ENCODE measurements at places on chromosomes 12 and 14.

- no peak for DNase-seq
Measured at GRCh38 chr12:56645201-56645716, 525 bp downstream of the ATP5F1B start.

GRCh38 chr12:52813885-52814709 is at the start of gene KRT4:
TSS of gene KRT4 (minus strand) at chr12:52814116. CDS start at chr12:52814058, 58 bp downstream.
- no peak for DNase-seq

DNA sequence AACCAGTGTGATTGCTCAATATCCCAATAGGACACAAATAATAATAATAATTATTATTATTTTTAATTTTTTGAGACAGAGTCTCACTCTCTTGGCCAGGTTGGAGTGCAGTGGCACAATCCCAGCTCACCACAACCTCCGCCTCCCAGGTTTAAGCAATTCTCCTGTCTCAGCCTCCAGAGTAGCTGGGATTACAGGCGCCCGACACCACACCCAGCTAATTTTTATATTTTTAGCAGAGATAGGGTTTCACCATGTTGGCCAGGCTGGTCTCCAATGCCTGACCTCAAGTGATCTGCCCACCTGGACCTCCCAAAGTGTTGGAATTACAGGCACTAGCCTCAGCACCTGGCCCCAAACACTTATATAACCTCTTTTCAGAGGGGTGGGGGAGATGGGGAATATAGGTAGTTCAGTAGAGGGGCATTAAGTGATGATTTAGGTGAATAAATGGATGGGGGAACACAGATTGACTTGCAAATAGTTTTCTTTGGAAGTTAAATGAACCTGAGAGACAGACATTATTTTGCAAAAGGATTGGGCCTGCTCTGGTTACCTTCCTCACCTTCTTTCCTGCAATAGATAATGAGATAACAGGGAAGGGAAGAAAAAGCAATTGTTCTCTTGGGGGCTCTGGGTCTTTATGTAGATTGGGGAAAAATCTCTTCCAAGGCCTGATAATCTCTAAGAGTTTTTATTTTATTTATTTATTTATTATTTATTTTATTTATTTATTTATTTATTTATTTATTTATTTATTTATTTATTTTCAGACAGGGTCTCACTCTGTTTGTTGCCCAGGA is 57.7 kb downstream of the RESF1 start:
- DNase-seq, result no peak

- no peak for DNase-seq
Measured at GRCh38 chr14:48731260-48731659, 854.9 kb downstream of the RPS29 start.

DNA sequence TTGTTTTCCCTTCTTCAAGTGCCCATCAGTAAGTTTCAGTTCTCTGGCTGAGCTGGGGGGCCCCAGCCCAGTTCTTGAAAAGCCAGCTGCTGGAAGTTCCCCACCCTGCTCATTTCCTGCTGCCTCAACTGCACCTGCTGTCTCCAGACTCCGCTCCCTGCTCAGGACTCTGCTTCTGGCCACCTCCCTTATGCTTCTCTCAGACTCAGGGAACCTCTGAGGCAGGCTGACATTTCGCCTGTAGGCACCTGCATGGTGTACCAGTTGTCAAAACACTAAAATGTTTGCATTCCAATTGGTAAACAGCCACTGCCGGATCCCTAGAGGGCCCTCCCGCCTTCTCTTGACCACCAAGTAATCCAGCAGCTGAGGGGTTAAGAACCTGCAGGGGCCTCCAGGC is 136.5 kb upstream of the VRK1 start:
- no peak for DNase-seq

DNA sequence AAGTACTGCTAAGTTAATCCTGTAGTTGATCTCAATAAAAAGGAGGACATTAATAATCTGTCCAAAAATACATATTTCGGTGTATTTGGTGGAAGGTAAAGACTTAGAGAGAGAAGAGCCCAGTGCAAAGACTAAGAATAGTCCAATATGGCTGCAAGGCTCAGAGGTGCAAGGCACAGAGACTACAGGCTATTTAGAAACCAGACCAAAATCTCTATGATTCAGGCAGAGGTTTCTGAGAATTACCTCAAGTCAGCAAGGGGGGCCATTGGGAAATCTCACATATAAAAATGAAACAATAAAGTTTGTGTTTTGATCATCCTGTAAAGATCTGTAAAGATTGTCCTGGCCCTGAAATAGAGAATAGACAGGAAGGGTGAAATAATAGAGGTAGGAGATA is 1173.0 kb downstream of the VRK1 start:
- no peak for DNase-seq

DNA sequence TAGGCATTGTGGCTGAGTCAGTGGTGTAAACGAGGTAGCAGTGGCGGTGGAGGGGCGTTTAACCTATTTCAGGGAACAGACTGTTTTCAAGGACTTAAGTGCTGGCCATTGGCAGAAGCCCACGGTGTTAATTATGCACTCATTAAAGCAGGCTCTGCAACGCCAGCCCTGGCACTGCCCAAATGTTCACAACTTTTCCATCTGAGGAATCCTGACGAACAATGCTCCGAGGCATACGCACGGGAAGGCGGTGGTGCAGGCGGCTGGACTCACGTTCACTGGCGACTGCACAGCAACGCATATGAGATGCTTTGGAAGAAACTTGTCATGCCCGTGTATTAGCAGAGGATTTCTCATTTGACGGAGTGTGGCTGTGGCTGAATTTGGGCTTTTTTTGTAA is 70.6 kb upstream of the SLC24A4 start:
- DNase-seq, result no peak

GRCh38 chr12:119838826-119839600 is 38.1 kb downstream of the CIT start:
- no peak for DNase-seq

DNA sequence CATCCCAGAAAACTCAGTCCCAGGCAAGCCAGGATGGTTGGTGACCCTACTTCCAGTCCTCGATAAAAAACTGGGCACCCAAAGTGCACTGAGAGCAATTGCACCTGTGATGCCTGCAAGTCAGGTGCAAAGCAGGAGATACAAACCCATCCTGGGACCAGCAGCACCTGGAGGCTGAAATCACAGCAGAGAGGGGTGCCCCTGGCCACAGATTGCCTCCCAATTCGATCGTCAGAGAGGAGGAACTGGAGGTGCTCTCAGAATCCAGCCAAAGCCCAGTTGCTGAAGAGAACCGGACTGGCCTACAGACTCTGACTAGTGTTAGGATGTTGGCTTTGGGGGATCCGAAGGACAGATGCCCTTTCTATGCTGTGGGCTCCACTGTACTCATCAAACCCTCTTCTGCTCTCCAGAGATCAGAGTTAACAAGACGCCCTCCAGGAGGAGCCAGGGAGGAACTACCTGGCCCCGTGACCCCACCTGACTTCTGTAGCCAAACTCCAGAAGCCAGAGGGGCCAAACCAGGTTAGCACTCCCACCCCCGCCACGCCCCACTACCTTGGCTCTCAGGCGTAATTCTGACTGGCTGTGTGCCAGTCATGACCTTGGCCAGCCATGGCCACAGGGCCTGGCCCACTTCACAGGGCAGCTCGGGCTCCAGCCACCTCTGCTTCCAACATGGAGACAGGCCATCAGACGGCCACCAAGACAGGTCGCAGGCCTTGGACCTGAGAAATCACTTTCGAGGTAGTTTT is 284.5 kb upstream of the RTL1 start:
- no peak for DNase-seq

- no peak for DNase-seq
Measured at GRCh38 chr14:102089621-102090343, 2.9 kb upstream of the HSP90AA1 start.

- no peak for DNase-seq
Measured at GRCh38 chr12:122333142-122334087, 67.1 kb upstream of the VPS33A start.

DNA sequence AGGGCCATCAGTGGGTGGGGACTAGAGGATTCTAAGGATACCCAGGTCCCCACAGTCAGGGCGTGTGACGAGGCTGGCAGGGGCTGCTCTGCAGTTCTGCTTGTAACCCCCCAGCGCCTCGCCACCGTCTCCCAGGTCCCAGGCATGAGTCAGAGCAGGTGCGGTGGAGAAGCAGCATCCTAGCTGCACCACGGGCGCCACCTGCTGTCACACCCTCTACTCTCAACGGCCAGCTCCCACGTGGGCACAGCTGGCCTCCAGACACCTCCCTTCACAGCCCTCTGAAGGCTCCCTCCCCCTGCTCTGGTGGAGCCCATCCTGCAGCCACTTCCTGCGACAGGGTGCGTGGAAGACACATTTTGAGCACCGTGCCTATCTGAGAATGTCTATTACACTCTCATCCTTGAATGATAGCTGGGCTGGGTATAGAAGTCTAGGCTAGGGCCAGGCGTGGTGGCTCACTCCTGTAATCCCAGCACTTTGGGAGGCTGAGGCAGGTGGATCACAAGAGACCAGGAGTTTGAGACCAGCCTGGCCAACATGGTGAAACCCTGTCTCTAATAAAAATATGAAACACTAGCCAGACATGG is 6.9 kb upstream of the NUDT14 start:
- DNase-seq, result no peak

- no peak for DNase-seq
Measured at GRCh38 chr14:101602466-101602840, 41.2 kb downstream of the DIO3 start.

Measured in AG09309 (cell line).